ENCODE measurements at places on chromosomes 3 and 15. TPM values are rescaled to one million over a fixed set of nuclear protein-coding genes. Genes with fewer than 3 reads are reported as not detected.

The FRG2C gene
- total RNA-seq, result not detected

The AADAC gene
- total RNA-seq, result not detected

The DPPA2 gene
- total RNA-seq, result not detected

The SPATA12 gene
- not detected for total RNA-seq

The SCN11A gene
- not detected for total RNA-seq

The DNASE1L3 gene
- not detected for total RNA-seq

The TICRR gene
- total RNA-seq, result 6.3 TPM

The ROPN1 gene
- total RNA-seq, result not detected

The VEPH1 gene
- total RNA-seq, result under 0.01 TPM

The GOLGA8H gene
- not detected for total RNA-seq

The SLC9C1 gene
- total RNA-seq, result not detected

The PPARG gene
- 7.1 TPM for total RNA-seq

The TF gene
- 0.28 TPM for total RNA-seq

The SLC12A1 gene
- not detected for total RNA-seq

The AGBL1 gene
- not detected for total RNA-seq

The DNAH12 gene
- total RNA-seq, result not detected

The LIPH gene
- 9.6 TPM for total RNA-seq
